ENCODE measurements at places on chromosomes 1 and 21.

GRCh38 chr1:151721788-151722510 lies 627 bp downstream of the RIIAD1 start:
- no peak for DNase-seq

DNA sequence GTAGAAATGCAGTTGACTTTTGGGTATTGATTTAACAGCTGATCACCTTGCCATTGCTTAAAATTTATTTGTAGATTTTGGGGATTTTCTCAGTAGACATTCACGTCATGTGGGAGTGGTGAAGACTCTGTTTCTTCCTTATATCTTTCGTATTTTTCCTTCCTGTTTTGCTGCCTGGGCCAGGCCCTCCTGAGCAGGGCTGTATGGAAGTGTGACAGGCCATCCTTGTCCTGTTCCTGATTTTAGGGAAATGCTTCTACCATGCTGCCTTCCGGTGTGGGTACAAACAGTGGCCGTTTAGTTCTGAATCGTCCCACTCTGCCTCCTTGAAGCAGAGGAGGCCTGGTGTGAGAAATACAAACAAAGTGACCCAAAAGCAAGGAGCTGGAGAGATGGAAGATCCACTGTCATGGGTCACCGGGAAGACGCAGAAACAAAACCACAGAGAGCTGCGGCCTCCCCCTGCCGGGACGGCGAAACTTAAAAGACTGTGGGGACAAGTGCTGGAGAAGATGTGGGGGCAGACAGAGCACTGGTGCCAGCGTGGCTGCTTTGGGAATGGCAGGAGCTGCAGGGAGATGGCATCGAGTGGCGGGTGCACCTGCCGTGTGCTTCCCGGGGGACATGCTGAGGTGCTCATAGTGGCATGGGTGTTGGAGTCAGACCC lies 7.6 kb downstream of the AGPAT3 start:
- no peak for DNase-seq

GRCh38 chr1:56478734-56479133 lies 100.6 kb downstream of the PLPP3 start:
- DNase-seq = no peak

DNA sequence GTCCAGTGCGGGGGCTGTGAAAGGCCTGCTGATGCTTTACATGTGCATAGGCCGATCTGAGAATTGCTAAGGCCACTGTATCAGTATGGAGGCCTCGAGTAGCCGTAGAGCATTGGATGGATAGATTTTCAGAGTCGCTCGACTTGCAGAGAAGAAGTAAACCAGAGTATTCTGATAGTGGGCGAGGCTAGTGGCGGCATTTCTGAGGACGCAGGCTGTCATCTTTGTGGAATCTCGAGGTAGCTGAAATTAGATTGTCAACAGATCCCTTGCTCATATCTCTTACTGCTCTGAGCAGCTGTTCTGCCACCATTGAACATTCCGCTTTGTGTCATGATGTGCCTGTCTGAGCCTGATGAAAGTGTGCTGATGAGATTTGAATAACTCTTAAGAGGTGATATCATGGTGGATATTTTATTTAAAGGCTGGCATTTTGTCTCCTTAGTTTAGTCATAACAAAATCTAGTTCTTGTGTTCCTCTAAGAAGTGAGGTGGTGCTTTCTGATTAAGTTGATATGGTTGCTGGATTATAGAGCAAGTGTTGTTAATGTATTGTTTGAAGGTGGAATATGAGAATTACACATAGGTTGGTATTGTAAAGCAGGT lies 1.5 kb downstream of the KIF1B start:
- no peak for DNase-seq

- DNase-seq = no peak
Observed at GRCh38 chr1:221162352-221162751, 283.1 kb downstream of the HLX start.

DNA sequence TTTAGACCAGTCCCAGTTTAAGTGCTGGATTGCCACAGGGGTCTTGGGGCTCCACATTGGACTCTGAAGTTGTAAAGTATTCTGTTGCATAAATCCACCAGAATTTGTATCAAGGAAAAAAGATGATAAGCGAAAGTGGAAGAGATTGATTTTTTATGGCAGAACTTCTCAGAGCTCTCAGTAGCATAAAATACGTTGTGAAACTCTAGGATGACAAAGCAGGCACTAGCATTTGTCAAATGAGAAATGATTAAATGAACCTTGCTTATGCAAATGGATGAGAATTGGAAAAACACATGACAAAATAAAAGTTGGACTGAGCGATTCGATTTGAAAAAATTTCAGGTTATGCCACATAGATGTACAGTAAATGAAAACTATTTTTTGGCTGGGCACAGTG lies 253.8 kb upstream of the RAB4A start:
- DNase-seq = no peak

GRCh38 chr21:41536827-41537103 lies 28.8 kb upstream of the TMPRSS2 start:
- no peak for DNase-seq

DNA sequence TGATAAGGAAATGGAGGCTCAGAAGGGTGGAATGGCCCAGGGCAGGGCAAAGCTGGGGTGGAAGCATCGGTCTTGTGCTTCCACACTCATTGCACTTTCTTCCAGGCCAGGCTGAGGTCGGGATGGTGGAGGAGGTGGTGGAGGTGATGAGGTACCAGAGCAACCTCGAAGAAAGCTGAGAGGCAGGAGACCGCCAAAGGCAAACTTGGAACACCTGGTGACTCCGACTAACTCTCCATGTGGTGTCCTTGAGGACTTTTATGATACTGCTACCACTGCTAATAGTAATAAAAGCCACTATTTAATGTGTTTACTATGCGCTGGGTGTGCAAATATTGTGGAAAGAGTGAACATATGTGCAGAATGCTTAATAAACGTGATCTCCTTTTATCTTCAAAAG lies 16.9 kb upstream of the BTG2 start:
- DNase-seq = no peak

DNA sequence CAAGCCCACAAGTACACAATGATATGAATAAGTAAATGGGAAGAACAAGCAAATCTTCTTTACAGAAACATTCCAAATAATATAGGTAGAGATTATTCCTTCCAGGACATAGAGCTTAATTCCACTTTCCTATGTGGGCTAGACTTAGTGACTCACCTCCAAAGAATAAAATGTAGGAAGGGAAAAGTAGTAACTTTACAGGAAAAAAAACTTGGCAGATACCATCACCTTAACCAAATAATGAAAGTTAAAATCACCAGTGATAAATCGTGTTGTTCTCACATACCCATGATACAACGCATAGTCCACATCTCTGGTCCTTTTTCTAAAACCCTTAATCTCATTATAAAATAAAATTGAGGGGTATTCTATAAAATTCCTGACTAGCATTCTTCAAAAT lies 260.8 kb downstream of the SPATA17 start:
- no peak for DNase-seq

DNA sequence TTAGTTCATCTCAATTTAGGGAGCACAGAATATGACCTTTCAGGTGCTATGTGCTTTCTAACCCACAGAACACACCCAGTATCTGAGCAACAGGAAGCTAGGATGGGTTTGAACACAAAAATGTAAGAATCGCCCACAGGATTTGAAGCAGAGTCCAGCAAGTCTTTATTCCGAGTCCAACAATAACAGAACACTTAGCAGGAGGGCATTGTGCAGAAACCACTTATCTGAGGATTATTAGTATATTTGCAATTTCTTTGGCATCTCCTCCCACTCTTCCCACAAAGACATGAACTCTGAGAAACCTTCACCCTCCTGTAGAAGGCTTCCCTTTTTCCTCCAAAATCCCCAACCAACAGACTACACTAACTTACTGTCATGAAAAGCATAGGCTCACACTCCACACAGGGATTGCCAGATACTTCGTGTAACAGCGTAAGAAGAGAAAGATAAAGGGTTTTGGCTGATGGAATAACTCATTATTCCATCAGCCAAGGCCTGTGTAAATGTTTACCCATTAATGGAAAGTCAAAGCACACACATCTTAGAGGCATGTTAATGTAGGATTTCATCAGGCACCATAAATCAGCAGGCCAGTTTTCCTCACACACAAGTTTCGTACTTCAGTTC lies 16.1 kb downstream of the SIPA1L2 start:
- no peak for DNase-seq

- DNase-seq = no peak
Observed at GRCh38 chr1:186977266-186977957, 148.7 kb downstream of the PLA2G4A start.

- DNase-seq = no peak
Observed at GRCh38 chr1:226778657-226779058, 39.6 kb upstream of the ITPKB start.

DNA sequence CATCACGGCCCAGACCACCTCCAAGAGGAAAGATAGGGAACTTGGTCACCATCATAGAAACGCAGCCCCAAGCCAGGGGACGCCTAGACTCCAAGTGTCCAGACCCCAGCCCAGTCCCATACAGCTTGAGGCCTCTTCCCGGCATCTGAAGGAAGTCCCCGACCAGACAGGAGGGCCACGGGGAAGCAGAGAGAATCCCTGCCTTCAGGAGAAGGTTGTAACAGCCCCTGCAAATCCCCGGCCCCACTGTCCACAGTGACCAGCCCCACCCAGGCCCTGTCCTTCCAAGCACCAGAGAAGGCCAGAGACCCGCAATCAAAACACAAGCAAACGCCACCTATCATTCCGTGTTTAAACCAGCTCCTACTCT lies 1.7 kb downstream of the SLC19A1 start:
- DNase-seq = no peak

DNA sequence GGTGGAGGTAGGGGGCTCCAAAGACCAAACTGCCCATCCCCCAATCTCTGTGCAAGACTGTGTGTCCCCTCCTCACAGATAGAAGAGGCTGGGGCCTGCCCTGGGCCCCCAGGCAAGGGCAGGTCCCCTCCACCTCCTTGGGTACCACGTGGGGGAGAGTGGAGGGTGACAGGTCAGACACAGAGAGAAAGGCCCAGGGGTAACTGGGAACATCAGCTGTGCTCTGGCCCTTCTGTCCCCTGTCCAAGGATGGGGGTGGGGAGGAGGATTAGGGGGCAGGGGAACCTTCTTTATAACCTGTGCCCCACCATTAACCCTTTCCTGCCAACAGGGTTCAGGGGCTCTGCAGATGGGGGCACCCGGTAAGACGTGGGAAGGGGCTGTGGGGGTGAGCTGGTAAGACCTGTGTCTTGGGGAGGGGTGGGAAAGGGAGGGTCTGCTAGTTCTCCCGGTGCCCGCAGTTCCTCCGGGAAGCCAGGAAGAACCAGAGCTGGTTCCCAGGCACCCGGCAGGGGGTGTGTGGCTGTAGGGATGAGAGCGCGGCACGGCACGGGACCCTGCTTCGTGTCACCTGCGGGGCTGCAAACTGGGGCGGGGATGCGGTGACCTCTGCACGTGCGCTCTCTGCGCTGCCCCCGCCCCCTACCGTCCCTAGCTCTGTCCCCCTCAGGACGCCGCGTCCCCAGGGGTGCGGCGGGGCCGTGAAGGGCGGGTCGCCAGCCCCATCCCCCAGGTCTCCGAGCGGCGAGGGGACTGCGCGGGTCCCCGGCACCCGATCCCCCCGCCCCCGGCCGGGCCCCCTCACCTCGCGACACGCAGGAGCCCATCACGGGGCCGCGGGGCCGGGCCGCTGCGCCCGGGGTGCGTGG lies 601 bp downstream of the FAM131C start:
- DNase-seq = no peak

GRCh38 chr1:36006941-36007500 lies 76.1 kb downstream of the AGO3 start:
- no peak for DNase-seq

- DNase-seq = peak; percentile 96
Observed at GRCh38 chr1:1615256-1616044, at the start of gene MIB2. Gene MIB2, plus strand, starts transcription at chr1:1615500. Its CDS starts 7,953 bp downstream, at chr1:1623453.

- DNase-seq = no peak
Observed at GRCh38 chr1:71733121-71733520, 549.2 kb downstream of the NEGR1 start.
